ENCODE measurements at places on chromosomes 16 and 17. TPM values are rescaled to one million over a fixed set of nuclear protein-coding genes. Genes with fewer than 3 reads are reported as not detected.

The CORO6 gene
- 2.8 TPM for total RNA-seq

The CDH8 gene
- total RNA-seq: not detected

The USP6 gene
- not detected for total RNA-seq

The SLC35B1 gene
- 66.9 TPM for total RNA-seq

- no peak for DNase-seq
Observed at GRCh38 chr17:70215656-70216055, 46.3 kb downstream of the KCNJ2 start.

DNA sequence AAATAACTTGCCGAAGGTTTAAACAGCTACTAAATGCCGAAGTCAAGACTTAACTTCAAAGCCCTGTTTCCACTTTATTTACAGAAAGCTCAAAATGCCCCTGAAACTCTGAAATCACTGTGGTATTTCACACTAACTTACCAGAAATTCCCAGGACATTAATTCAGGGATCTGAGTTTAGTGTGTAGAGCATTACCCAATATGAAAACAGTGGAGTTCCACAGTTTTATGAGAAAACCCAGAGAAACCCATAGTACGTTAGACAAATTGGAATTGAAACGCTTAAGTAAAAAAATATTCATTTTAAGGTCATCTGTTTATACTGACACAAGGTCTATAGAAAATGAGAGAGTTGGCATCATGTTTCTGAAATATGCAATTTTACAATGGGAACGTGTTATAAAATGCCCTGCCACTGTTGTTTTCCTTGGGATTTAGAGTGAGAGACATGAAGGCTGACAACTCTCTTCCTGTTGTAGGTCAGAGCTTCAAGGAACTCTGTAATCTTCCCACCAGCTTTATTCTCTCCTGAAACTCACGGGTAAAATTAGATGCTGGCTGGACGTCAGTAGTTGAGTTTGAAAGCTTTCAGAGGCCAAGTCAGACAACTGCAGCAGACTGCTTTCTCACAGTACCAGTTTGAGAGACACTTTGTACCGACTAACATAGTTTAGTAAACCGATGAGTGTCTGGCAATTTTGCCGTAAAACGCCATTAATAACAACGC is 139.4 kb upstream of the TBX2 start:
- DNase-seq: peak; percentile 80

GRCh38 chr16:85275533-85276249 is 163.4 kb upstream of the CIBAR2 start:
- peak; percentile 41 for DNase-seq

DNA sequence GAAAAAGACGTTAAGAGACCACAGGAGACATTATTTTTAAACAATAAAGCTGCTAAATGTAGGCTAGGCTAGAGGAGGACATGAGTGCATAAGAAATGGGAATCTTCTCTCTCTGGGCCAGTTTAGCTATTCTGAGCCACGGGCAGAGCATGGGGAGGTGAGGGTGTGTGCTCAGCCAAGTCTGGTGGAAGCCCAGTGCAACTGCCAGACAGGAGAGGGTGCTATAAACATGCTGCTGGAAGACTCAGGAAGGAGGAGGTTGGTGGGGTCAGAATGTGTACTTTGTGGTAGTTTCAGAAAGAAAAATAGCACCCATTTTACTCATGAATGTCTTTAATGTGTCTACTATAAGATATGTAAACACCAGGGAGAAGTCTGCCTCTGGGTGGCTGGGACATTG is 5.9 kb upstream of the SDK2 start:
- DNase-seq: no peak

GRCh38 chr17:1142561-1142971 is 37.2 kb downstream of the ABR start:
- DNase-seq: no peak

DNA sequence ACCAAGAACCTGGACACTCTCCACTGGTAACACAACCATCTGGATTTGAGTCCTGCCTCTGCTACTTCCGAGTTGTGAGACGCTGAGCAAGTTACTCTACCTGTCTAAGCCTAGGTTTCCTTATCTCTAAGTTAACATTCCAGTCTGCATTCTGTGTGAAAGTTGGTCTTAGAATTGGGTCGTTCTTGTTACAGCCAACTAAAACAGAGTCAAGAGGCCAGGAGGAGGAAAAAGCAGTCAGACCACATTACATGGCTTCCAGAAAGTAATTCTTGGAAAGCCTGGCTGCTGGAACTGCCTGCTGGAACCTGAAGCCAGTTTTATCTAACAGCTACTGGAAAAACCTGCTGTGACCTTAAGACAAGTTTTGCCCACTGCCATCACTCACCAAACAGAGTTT is 38.4 kb upstream of the XYLT1 start:
- DNase-seq: no peak

Data from IMR-90 (cell line).